ENCODE measurements at places on chromosomes 5 and 9.

DNA sequence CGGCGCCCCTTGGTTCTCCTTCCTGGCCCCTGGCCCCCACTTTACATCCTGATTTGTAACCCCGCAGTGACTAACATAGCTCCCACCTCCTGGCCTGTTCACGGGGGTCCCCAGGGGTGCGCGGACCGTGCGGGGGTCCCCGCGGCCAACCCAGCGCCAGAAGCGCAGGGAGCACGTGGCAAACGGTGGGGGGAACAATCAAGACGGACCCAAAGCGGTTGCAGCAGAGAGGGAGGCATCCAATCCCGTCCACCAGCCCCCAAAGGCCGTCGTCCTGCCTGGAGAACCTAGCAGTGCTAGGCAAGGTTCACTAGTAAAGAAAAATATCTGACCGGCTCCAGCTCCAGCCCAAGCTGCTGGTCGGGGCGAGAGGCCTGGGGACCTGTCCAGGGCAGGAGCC, 201.5 kb downstream of the AUH start:
- no peak for DNase-seq

- no peak for DNase-seq
Observed at GRCh38 chr5:139342423-139342723, 719 bp downstream of the PAIP2 start.

GRCh38 chr9:138104251-138105122, 226.9 kb downstream of the CACNA1B start:
- no peak for DNase-seq

DNA sequence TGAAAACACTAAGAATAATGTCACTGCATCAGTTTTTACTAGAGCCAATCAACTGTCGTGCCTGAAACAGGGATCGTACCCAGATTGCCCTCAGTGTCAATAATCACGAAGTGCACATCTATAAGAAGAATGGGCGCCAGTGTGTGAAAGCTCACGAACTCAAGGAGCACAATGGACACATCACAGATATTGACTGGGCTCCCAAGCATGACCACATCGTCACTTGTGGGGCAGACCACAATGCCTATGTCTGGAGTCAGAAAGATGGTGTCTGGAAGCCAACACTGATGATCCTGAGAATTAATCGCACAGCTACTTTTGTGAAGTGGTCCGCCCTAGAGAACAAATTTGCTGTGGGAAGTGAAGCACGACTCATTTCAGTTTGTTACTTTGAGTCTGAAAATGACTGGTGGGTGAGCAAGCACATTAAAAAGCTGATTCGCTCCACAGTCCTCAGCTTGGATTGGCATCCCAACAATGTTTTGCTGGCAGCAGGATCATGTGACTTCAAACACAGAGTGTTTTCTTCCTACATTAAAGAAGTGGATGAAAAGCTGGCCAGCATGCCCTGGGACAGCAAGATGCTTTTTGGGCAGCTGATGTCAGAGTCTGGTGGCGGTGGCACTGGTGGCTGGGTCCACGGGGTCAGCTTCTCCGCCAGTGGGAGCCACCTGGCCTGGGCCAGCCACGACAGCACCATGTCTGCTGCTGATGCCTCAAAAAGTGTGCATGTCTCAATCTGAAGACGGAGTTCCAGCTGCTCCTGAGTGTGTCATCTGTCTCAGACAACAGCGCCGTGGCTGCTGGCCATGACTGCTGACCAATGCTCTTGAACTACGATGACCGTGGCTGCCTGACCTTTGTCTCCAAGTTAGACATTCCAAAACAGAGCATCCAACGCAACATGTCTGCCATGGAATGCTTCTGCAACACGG, 32.2 kb downstream of the NSA2 start:
- no peak for DNase-seq

- no peak for DNase-seq
Observed at GRCh38 chr9:25421560-25421959, 256.7 kb downstream of the TUSC1 start.

DNA sequence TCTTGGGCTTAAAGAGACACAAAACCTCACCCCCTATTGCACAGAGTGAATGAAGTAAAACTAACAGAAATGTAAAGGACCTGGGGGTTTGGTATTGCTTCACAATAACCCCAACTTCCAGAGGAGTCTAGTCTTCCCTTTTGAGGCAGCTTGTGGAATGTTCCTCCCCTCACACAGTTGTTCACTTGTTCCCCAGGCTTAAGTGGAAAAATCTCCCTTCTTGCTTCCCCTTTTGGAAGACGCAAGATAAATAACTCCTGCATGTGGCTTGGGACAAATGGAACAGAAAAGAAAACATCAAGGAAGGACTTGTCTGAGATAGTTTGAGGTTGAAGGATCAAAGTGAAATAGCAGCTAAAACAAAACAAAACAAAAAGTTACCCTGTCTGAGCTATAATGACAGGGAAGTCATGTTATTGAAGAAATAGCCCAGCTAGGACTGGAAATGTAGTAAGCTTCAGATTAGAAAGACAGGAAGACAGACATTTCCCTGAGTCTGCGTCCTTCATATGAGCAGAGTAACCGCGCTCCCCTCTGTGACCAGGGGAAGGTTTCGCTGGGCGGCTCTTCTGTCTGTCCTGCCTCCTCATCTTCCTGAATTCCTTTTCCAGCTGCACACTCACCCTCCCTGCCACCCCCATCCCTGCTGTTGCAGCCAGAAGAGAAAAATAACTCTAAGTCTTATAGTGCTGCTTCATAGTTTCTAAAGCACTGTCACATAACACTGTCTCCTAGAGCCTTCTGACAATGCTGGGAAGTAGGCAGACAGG, 8.8 kb downstream of the SPARC start:
- DNase-seq: no peak

GRCh38 chr9:35714123-35714522, 17.9 kb downstream of the TLN1 start:
- DNase-seq: no peak

GRCh38 chr9:130741831-130742449, 48.4 kb downstream of the EXOSC2 start:
- DNase-seq: no peak
